ENCODE measurements at places on chromosomes 5 and 9.

- DNase-seq = no peak
Measured at GRCh38 chr5:138338411-138339090, 485 bp downstream of the FAM53C start.

DNA sequence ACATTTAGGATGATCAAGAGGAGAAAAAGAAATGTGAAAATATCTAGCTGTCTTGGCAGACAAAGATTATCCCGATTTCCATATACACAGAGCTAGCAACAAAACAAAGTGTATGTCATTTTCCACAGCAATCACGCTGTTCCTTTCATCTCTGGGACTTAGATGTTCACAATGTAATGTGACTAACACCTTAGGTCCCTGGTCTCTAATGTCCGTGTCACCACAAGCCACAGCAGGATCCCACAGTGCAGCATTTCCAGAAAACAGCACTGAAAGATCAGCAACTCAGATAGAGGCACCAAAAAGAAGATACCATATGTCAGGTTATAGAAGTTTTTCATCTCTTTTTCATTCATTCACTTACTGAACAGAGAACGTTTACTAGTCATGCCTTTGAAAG is 118.0 kb upstream of the TNPO1 start:
- no peak for DNase-seq

DNA sequence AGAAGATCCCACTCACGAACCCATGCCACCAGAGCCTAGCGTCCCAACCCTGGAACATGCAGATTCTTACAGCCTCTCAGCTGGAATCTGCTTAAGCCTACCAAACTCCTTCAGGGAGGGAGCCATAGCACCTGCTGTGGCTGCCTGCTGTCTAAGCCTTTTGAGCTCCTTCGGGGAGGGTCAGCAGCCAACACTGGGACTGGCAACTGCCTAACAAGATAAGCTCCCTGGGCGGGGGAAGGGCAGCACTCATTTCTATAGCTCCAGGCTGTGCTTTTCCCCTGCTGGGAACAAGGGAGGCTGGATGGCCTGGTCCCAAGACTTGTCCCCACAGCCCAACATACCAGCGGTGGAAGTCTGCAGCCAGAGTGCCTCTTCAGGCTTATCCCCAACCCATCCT is 199.1 kb upstream of the OR13F1 start:
- DNase-seq = no peak

- no peak for DNase-seq
Measured at GRCh38 chr5:103624035-103624480, 61.5 kb upstream of the NUDT12 start.

All from stimulated activated CD8-positive, alpha-beta memory T cell treated with anti-CD3 and anti-CD28 coated beads, Interleukin-15, amount 100 ng/mL, for 24 hours (primary cell).